Kasumi-1 (cell line): ENCODE measurements at places on chromosomes 6 and 20.

DNA sequence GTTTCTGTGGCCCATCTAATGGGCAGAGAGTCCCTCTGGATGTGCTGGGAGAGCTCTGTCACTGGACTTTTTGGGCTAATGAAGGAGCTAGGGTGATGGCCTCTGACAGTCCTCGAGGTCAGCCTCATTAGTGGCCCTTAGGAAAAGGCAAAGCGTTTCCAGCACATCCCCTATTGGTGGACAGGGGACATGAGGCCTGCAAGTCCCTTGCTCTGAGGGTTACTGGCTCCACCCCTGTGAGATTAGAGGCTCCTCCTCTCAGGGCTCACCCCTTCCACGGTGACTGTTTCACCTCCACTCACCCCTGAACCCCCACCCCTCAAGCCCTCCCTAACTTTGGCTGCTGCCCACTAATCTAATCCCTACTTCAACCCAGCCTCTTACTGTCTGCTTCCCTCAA lies 12.8 kb upstream of the FANCE start:
- no peak for DNase-seq

- DNase-seq = no peak
These were observed 340 bp upstream of the VARS2 start for GRCh38 chr6:30913721-30914075.

- DNase-seq = no peak
These were observed 12.8 kb upstream of the ELOVL5 start for GRCh38 chr6:53361549-53362031.

DNA sequence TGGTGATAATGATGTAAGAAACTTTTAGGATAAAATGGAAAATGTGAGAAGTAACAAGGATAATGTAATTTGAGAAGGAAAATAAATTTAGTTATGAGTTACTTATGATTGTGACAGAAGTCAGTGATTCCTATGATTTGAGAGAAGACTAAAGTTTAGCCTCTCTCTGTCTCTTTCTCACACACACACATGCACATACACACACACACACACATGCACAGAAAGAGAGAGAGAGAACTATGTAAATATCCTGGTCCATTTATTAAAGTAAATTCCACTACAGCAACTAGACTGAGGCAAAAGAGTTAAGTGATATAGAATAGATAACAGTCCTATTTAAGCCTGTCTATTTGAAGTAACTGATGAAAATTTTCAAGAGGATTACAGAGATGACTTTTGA lies 375.2 kb downstream of the CD109 start:
- no peak for DNase-seq

- DNase-seq = no peak
These were observed 175.1 kb upstream of the PDE10A start for GRCh38 chr6:165837948-165838745.

DNA sequence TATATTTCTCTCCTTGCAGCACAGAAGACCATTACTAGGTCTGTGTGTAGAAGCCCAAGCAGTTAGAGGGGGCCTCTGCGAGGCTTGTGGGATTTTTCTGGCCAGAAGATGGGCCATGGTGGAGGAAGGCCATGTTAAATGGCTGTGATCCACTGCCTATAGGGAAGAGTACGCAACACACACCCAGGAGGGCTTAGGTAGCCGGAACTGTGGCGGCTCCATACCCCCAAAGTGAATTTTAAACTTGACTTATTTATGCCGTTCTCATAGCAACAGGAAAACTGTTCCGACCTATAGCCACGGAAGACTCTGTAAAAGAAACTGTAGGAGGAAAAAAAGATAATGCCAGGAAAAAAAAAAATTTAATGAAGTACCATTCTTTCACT lies 69.5 kb downstream of the SLX4IP start:
- DNase-seq = no peak

DNA sequence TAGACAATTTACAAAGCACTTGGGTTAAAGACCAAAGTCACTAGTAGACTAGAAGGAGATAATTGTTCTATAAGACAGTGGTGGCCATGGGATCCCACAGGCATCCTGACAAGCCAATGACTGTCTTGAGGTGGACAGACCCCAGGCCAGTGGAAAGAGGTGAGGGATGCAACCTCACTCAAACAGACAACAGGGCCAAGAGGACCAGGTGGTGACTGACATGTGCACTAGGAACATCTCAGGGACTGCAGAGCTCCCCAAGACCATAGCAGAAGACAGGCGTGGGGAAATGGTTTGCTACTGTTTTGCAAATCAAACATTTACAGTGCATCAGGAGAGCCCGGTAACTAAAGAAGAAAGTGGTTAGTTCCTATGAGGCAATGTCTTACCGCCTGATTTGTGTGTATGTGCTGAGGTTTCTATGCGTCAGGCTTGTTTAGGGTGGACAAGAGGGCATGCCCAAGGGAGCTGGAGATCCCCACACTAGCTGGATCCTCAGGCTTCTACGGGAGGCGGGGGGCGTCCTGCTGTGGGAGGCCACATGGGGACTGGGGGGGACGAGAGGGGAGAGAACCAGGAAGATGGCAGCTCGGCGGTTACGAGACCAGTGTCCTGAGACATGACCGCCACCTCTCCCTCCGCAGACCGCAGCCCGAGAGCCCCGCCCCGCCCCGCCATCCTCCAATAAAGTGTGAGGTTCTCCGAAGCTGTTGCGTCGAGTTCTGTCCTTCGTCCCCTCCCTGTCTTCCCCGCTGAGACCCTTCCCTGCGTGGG lies 623 bp upstream of the MRPS26 start:
- peak; percentile 67 for DNase-seq

GRCh38 chr6:162251257-162251656 lies 476.3 kb downstream of the PRKN start:
- DNase-seq = no peak

- DNase-seq = no peak
These were observed 98.3 kb downstream of the SASH1 start for GRCh38 chr6:148440877-148441453.

DNA sequence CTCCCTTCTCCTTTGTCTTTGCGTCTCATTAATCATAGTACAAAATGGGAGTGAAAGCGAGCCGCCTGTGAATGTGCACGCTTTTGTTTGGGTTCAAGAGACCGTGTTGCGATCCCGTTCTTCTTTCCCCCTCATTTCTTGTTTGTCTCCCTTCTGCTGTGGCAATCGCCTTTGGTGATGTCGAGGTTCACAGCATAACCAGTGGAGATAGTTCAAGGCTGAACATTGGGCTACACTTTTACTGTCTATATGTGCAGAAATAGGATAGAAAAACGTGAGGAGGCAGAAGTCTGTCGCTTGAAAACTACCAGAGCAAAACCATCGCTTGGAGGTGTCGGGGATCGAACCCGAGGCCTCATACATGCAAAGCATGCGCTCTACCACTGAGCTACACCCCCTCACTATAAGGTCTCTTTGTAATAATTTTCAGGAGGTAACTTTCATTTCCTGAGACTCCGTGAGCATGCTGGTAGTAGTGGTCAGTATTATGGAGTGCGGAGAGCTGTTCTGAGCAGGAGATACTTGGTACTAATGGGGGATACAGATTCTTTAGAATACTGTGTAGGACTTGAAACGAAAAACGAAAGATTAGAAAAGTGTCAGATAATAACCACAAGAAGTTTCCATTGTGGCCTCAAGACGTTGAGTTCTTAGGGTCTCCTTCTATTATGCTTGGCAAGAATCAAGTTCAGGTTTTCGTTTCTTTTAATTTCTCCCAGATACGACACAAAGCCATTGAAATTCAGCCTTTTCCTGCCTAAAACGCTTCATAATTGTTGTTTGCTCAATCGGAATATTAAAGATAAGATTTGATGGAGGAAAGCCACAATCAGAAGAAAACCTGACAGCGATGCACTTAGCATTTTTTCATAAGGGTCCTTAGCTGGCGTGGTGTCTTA lies 106.6 kb downstream of the TRIM27 start:
- no peak for DNase-seq

DNA sequence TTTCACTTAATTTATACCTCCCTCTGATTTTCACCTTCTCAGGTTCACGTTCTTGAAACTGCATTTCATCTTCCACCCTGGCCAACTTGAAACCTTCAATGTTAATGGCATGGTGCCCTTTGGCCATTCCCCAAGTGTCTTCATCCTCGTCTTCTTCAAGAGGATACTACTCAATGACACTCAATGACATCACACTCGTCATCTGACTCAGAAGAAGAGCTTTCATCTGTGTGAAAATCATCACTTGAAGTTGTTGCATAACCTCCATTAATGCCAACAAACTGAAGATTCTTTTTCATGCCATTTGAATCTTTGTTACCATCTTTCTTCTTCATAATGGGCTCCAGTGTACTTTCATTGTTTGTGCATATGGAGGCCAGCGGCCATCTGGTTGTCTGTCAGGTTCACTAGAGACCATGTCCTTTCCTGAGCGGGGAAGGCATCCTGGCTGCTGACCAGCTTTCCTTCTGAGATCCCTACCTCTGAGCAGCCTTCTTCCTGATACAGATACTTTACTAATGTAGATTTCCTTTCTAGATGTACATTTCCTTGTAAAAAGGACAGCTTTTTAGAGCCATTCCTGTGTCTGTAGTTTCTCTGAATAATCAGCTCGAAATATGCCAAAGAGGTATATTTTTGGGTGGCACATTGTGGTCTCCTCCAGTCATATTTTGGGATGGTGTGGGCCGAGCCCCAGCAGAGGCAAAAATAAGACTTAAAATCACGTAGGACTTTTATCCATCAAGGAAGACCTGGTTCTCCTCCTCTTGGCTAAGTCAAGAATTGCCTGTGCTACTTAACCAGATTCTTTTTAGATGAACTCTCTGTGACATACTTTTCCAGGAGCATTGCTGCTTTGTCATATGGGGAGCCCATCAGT lies 21.3 kb downstream of the TRMT6 start:
- no peak for DNase-seq

GRCh38 chr6:166488076-166488685 lies 98.3 kb downstream of the RAMACL start:
- DNase-seq = peak; percentile 99

DNA sequence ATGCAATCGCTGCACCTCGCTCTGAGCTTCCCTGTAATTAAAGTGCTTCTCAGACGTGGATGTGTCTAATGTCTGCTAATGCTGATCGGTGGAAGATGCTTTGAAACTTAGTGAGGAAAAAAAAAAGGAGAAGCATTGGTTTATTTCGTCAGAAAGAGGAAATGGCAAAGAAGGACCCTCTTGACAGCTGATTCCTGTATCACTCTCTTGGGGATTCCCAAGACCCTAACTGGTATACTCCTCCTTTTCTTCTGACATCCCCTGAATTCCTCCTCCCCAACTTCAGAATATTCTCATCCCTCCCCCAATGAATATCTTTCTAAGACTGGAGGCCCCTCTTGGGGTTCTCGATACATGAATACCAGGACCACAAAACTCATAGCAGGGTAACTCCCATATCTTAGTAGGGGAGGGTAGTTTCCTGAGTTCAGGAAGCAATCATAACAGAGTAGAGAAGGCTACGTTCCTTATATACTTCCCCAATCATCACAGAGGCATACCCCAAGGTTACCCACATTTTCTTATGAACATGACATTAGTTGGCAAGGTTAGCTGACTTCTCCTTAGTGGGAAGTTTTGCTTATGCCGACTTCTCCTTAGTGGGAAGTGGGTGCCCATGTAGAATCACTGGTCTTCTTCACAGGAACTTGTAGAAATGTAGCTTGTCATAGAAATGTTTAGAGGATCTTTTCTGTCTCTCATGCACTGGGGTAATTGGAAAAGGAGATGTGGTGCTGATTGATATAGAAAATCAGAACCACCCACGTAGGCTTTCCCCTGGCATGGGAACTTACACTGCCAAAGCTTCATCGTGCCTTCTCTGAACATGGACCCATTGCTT lies 63.8 kb upstream of the ATXN1 start:
- peak; percentile 63 for DNase-seq

- DNase-seq = no peak
These were observed 291.8 kb downstream of the FOXC1 start for GRCh38 chr6:1901556-1901955.

- no peak for DNase-seq
These were observed 296.7 kb downstream of the TFAP2C start for GRCh38 chr20:56925831-56926170.

GRCh38 chr6:133057352-133057751 lies 183.8 kb upstream of the EYA4 start:
- no peak for DNase-seq

GRCh38 chr20:57748601-57749130 lies 38.9 kb upstream of the PMEPA1 start:
- DNase-seq = peak; percentile 64

DNA sequence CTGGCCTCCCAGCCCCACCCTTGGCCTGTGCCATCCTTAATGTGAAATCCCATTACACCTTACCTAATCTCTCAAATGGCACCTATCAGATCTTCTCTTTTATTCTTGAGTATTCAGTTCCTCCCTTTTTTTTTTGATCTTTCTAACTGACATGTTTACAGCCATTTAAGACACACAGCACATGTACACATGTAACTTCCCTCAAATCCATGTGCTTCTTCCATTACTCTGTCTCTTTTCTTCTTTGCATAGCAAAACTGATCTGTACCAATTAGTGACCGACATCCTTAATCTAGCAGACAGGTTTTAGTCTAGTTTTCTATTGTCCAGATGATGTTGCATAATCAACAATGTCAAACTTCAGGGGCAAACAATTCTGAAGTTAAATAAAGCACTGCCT lies 413.8 kb upstream of the FLRT3 start:
- no peak for DNase-seq

DNA sequence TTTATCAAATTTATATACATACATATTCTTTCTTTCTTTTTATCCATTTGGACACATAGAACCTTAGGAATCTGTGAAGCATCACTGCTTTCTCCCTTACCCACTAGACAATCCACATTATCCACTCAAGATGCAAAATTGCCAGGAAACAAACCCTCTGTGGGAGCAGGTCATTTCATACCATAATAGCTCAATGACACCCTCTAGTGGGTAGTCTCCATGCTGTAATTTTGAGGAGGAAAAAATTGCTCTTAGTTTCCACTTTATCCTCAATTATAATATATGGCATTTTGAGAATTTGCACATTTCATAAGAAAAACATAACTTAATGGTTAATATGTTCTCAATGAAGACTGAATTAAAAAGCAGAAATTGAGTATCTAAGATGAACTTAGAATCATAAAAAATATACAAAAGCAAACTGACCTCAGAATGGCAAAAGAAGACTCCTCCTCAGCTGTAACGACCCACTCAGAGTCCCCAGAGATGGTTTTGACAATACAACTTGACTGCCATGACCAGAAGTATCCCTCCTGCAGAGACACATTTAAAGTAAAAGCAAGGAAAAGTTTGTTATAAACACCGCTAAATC lies 164.1 kb downstream of the FRK start:
- peak; percentile 47 for DNase-seq

DNA sequence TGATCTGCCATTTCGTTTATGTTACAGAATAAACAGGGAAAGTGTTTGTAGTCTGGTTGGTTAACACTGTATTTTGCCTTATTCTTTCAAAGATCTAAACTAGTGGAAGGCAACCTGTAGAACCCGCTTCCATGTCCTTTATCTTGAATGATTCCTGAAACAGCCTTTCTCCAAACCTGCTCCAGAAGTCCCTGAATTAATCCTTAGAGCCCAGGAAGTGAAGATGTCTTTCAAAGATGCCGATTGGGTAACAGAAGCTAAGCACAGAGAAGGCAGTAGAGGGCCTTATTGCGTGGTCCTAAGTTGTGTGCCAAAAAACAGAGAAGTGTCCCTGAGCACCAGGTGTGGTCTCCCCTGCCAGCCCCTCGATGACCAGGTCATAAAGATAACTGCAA lies 19.2 kb upstream of the ZSCAN16 start:
- DNase-seq = peak; percentile 33
